PC-9 (cell line): ENCODE measurements at places on chromosomes 5 and 9. TPM values are rescaled to one million over a fixed set of nuclear protein-coding genes. Genes with fewer than 3 reads are reported as not detected.
A peak's percentile ranks its signal among the peaks of the same experiment; 100 is the strongest.

Gene YIPF5
- total RNA-seq: 35.9 and 65.8 TPM in 2 replicates

Gene FUT7
- not detected in 2 replicates for total RNA-seq

Gene NSG2
- not detected in 2 replicates for total RNA-seq

Gene LOX
- 2.8 and 3.2 TPM in 2 replicates for total RNA-seq

Gene ZNF618
- 0.20 and 0.23 TPM in 2 replicates for total RNA-seq

Gene PCDHA1
- not detected in 2 replicates for total RNA-seq

DNA sequence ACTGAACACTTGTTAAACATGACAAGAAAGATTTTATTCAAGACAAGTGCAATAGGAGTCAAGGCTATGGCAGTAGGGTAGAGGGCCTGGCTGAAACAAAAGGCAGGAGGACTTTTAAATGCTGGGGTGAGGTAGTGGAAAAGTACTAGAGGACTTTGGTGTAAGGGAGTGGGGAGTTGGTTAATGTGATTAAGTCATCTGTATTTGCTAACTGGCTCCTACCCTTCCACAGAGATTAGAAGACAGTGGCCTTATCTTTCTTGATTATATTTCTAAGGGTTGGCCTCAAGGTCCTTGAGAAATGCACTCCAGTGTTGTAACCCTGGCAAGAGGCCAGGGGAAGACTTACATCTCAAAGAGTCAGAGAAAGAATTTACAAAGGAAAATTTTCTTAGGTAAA is 160.2 kb upstream of the FTMT start:
- no peak for DNase-seq

DNA sequence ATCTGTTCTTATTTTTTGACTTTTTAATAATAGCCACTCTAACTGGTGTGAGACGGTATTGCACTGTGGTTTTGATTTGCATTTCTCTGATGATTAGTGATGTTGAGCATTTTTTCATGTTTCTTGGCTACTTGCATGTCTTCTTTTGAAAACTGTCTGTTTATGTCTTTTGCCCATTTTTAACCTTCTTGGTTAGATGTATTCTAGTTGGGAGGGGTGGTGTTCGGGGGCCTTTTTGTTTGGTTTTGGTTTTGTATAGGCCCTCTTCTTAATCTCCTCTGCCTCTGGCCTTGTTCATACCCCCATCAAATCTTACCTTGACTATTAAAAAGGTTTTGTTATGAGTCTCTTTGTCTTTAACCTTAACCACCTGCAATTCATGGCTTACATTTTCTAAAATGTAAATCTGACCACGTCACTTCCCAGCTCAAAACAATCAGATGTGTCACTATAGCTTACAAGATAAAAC is 107.8 kb upstream of the NR4A3 start:
- DNase-seq: no peak

- DNase-seq: no peak
These were observed 716.2 kb upstream of the DMAC1 start for GRCh38 chr9:8515748-8516147.

GRCh38 chr5:114360357-114360756 is 1.5 kb upstream of the KCNN2 start:
- no peak for DNase-seq

DNA sequence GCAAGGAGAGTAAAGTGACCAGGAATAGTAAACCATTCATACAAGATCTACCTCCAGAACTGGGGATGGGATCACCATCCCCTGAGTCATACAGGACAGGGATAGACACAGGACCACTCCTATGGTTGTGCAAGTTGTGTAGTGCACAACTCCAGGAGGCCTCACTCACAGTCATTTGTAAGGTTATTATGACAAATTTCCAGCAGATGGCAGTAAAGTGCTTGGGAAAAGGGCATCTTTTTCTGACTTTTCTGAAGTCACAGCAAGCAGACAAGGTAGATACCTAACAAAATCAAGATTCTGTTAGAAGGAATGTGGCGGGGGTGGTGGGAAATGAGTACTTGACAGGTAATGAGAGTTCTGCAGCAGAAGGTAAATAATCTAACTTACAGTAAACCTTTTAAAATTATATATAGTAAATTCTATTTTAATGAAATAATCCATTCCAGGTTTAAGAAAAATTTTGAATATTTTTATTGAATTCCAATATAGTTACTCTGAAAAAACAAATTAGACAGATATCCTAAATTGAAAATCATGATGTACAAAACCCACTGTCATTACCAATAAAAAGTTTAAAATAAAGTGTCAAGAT is 16.7 kb upstream of the KIF27 start:
- peak; percentile 61 for DNase-seq
